Immature natural killer cell (primary cell): ENCODE measurements at places on chromosomes 5 and 9. TPM values are rescaled to one million over a fixed set of nuclear protein-coding genes. Genes with fewer than 3 reads are reported as not detected.

- H3K27ac ChIP-seq, result no peak overlapping the region
- no peak overlapping the region for H3K4me3 ChIP-seq
- DNase-seq, result no peak
- no peaks in the 10 kb centered on the region for H3K36me3 ChIP-seq
- H3K4me1 ChIP-seq, result no peaks in the 10 kb centered on the region
Measured at GRCh38 chr5:125604104-125604503, 819.1 kb upstream of the GRAMD2B start.

- H3K27me3 ChIP-seq, result no peaks in the 10 kb centered on the region
- H3K4me3 ChIP-seq, result no peak overlapping the region
- H3K36me3 ChIP-seq, result peaks cover 7% of the 10 kb centered on the region
Measured at GRCh38 chr9:20187318-20187717, 398.5 kb upstream of the SLC24A2 start.

DNA sequence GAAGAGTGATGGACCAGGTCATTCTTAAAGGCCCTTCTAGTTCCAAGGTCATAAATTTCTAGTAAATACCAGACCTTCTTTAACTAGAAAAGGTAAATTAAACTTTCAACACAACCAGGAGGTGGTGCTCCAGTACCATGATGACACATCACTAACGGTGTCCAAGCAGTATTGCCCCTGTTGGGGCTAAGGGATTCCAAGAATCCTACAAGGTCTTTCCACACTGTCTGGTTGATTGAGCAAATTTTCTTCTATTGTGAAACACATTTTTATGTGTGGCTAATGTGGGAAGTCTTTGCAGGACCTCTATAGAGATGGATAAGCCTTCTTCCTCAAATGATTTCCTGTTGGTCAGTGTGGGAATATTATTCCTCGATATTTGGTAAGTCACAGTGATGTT, 459.6 kb upstream of the PAPPA start:
- no peak overlapping the region for H3K4me3 ChIP-seq
- no peaks in the 10 kb centered on the region for H3K27me3 ChIP-seq
- H3K36me3 ChIP-seq, result no peaks in the 10 kb centered on the region
- H3K27ac ChIP-seq, result no peak overlapping the region
- H3K4me1 ChIP-seq, result no peaks in the 10 kb centered on the region

DNA sequence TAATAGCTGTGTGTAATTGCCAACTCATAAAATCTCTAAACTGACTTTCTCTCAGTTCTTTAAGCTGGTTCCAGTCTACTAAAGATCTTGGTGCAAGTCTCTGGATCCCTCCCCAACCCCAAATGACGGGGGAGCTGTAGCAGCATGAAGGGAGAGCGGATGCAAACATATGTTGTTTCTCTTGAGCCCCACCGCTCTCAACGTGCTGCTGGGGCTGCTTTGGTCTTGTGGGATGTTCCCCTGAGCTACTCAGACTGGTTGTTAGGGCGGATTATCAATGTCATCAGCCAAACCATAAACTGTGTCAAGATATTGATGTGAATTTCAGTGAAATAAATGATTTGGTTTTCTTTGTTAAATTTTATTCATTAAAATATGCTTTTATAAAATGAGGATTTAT, 40.9 kb upstream of the APC start:
- H3K4me3 ChIP-seq, result no peak overlapping the region
- H3K27me3 ChIP-seq, result peaks cover 2% of the 10 kb centered on the region
- no peaks in the 10 kb centered on the region for H3K36me3 ChIP-seq
- H3K27ac ChIP-seq, result no peak overlapping the region
- no peaks in the 10 kb centered on the region for H3K4me1 ChIP-seq

DNA sequence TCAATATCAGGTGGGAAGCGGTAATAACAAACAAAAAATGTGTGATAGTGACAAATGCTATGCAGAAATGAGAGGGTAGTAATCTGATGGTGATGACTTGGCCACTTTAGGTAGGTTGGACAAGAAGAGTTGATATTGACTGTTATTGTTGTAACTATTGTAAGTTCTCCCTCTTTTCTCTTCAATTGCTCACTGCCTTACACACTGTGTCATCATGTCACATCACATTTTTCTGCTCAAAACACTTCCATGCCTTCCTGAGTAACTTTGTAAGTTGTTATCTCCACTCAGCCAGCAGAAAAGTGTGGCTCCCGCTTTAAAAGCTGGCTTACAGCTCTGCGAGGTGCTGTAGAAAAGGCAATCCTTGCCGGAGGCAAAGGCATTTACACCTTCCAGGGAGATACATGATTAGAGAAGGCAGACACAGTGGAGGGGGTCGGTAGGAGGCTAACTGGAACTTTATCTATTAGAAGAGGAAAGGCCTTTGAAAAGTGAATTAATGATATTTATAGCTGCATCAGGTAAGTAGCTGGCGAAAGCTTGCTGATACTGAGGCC, 85.2 kb upstream of the CLINT1 start:
- peaks cover 6% of the 10 kb centered on the region for H3K4me1 ChIP-seq
- no peak overlapping the region for H3K4me3 ChIP-seq
- H3K27me3 ChIP-seq, result peaks cover 4% of the 10 kb centered on the region
- no peaks in the 10 kb centered on the region for H3K36me3 ChIP-seq
- no peak for DNase-seq

DNA sequence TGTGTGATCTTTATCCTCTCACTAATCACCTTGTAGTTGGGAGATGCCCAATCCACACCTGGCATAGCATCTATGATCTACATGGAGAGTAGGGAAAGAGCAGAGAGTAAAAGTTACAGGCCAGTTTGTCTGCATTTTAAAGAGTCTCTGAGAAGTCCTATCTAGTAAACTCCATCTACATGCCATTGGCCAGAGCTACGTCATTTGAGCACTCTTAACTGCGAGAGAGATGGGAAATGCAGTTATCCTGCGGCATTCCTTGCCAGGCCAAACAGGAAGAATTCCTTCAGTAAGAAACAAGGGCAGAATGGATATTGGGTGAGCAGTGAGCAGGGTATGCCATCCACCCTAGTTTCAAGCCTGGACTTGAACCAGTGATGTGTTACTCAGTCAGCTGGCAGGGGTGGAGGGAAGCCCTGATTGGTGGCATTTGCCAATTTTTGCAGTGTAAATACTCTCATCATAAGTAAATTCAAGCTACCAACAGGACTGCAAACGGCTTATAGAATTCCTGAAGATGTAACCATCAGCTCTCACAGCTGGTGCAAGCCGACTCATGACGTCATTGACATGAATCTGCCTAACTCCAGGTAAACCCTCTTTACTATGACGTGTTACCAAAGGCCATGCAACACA, 156.8 kb upstream of the MSX2 start:
- H3K36me3 ChIP-seq, result no peaks in the 10 kb centered on the region
- H3K4me3 ChIP-seq, result no peak overlapping the region
- no peaks in the 10 kb centered on the region for H3K4me1 ChIP-seq
- peaks cover 5% of the 10 kb centered on the region for H3K27me3 ChIP-seq
- no peak for DNase-seq
- H3K27ac ChIP-seq, result no peak overlapping the region

DNA sequence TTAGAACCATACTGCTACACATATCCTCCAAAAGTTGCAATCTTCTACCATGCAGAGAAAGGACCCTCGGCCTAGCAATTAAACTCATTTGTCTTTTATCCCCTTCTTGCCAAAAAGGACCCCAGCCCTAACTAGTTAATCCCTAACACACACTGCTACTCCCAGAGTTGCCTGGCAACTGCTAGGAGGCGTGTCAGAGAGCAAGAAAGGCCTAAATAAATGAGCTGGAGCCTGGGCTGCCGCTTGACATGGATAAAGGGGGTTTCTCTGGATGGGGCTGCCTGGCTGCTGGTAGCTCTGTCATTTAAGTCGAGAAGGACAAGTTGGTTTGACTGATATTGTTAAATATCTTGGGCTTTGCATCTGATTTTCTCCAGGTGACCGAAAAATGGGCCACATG, 194.8 kb downstream of the CRB2 start:
- no peak overlapping the region for H3K4me3 ChIP-seq
- no peak for DNase-seq
- H3K27me3 ChIP-seq, result no peaks in the 10 kb centered on the region
- no peak overlapping the region for H3K27ac ChIP-seq
- H3K4me1 ChIP-seq, result peaks cover 12% of the 10 kb centered on the region

GRCh38 chr9:117826837-117827236, 122.6 kb downstream of the TLR4 start:
- peaks cover 27% of the 10 kb centered on the region for H3K4me1 ChIP-seq
- H3K36me3 ChIP-seq, result peaks cover 3% of the 10 kb centered on the region
- DNase-seq, result no peak
- H3K27ac ChIP-seq, result no peak overlapping the region
- peaks cover 18% of the 10 kb centered on the region for H3K27me3 ChIP-seq

- H3K36me3 ChIP-seq, result no peaks in the 10 kb centered on the region
- H3K27ac ChIP-seq, result no peak overlapping the region
- H3K4me1 ChIP-seq, result no peaks in the 10 kb centered on the region
- H3K4me3 ChIP-seq, result no peak overlapping the region
- no peak for DNase-seq
Measured at GRCh38 chr9:133690081-133690561, 48.0 kb downstream of the SARDH start.

GRCh38 chr9:23850242-23850689, 24.2 kb upstream of the ELAVL2 start:
- H3K4me1 ChIP-seq, result no peaks in the 10 kb centered on the region
- no peaks in the 10 kb centered on the region for H3K36me3 ChIP-seq
- H3K27me3 ChIP-seq, result peaks cover 5% of the 10 kb centered on the region
- no peak overlapping the region for H3K4me3 ChIP-seq
- no peak overlapping the region for H3K27ac ChIP-seq

Gene CARD9
- not detected for polyA plus RNA-seq

Gene PHF24
- not detected for polyA plus RNA-seq

Gene OR1J2
- not detected for polyA plus RNA-seq

Gene GZMA
- 2,746 TPM for polyA plus RNA-seq

Gene EDIL3
- polyA plus RNA-seq, result not detected

Gene FABP6
- not detected for polyA plus RNA-seq

Gene IFNA4
- polyA plus RNA-seq, result not detected
